ENCODE measurements at places on chromosomes 5 and 9. TPM values are rescaled to one million over a fixed set of nuclear protein-coding genes. Genes with fewer than 3 reads are reported as not detected.

DNA sequence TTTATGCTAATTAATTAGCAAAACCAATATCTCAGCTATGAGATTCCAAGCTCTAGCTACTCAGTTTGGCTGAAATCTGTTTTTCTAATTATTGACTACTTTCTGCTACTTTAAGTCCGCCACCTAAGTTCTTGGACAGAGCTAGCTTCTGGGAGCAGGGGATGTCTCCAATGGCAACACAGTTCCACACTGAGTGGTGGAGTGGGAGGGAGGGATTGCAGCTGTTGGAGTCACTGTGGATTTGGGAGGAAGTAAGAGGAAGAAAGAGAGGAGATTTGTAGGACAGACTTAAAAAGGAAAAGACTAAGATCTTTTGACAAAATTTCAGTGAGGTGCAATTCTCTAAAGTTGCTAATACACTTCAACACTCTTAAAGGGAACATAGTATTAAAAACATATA, 450.8 kb downstream of the NFIB start:
- DNase-seq = peak; percentile 4

DNA sequence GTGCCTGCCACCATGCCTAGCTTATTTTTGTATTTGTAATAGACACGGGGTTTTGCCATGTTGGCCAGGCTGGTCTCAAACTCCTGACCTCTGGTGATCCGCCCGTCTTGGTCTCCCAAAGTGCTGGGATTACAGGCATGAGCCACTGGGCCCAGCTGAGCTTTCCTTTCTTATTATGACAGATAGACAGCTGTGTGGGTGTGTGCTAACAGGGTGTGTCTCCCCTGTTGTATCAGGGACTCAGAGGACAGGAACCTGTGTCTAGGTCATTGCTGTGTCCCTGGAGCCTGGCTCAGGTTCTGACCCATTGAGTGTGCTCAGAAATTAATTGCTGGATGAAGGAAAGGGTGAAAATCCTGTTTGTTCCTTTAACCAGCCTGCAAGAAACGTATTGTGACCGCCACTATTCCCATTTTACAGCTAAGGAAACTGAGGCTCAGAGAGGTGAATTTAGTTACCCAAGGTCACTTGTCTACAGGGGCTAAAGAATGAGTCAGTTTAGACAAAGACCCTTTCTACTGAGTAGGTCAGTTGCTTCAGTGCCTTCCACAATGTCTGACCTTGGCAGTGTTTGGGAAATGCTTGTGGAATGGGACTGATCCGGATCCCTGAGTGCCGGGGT, 16.8 kb downstream of the NCS1 start:
- DNase-seq = no peak

DNA sequence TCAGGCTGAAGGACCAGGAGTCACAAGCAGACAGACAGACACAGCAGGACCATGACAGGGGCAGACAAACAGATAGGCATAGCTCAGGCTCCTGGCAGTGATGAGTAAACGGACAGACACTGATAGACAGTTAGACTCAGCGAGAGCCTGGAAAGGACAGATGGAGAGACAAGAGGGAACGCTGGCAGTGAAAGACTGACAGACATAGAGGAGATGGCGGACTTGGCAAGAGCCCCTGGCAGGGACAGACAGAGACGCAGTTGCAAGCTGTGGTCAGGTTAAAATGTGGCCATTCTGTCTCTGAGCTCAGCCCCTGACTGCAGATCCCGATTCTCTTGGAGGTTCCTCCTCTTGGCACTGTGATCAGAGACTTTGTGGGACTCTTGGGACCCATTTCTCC, 13.6 kb downstream of the CSF2 start:
- peak; percentile 80 for DNase-seq

Gene FAM221B
- total RNA-seq = not detected

Data from G401 (cell line).